LHCN-M2 (cell line): ENCODE measurements at places on chromosomes 5 and 9.

DNA sequence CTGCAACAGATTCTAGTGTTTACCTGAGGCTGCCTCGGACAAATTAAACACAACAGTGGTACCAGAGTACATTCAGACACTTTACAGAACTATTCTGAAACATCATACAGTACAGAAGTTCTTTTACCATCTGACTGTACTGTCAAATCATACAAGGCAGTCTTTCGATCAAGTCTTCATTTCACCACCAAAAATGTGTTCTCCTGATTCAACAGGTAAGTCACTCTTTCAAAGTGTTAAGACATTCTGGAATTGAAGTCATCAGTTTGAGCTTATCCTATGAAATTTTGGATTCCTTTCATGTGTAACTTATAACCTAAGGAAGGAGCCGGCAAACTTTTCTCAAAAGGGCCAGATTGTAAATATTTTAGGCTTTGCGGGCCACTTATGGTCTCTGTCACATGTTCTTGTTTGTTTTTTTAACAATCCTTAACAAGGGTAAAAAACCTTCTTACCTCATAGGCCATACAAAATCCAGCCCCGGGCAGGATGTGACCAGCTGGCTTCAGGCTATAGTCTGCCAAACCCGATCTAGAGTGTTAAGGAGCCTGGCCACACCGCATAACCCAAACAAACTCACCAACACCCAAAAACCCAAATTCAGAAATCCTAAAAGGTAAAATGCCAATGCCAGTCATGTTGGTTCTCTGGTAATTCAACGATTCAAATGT, 151.6 kb downstream of the DENND1A start:
- no peak for DNase-seq

DNA sequence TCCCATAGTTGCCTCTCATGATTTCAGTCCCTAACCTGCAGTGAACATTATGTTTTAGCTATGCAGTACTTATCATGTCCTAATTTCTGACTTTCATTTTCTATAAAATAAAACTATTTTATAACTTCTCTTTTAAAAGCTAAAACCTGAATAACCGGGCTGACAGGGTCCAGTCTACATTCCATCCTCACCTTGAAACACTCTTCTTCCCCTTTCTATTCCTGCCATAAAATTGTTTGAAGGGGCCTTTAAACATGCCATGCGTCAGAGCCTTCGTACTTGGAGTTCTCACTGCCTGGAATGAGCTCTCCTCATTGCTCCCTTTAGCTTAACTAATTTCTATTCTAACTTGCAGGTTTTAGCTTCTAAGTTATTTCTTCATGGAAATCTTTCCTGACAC, 143.0 kb upstream of the PRLR start:
- no peak for DNase-seq

DNA sequence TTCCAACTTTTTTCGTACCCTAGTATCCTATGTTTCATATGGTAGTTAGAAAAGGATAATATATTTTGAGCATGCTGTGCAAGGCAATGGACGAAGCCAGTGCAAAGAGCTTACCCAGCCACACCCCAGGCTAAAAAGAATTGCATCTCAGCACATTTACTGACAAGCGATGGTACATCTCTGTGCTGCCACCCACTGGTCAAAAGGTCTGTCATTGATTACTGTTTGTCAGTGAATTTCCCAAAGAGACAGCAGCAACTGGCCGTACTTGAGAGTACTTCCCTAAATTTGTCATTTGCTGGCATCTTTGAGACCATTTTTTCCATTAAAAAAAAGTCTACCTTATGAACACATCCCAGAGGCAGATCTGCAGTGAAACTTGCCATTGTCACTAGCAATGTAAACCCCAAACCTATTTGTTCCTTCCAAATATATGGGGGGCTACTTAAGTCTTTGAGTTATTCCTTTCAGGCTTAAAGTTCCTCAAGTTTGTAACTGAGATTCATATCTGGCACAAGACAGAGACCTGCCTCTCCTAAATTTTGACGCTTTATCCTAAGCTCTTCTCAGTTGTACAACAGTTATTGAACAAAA, 184.3 kb downstream of the CTNND2 start:
- DNase-seq, result peak; percentile 0

- DNase-seq, result no peak
These were observed 22.7 kb upstream of the CPLX2 start for GRCh38 chr5:175848676-175849075.

DNA sequence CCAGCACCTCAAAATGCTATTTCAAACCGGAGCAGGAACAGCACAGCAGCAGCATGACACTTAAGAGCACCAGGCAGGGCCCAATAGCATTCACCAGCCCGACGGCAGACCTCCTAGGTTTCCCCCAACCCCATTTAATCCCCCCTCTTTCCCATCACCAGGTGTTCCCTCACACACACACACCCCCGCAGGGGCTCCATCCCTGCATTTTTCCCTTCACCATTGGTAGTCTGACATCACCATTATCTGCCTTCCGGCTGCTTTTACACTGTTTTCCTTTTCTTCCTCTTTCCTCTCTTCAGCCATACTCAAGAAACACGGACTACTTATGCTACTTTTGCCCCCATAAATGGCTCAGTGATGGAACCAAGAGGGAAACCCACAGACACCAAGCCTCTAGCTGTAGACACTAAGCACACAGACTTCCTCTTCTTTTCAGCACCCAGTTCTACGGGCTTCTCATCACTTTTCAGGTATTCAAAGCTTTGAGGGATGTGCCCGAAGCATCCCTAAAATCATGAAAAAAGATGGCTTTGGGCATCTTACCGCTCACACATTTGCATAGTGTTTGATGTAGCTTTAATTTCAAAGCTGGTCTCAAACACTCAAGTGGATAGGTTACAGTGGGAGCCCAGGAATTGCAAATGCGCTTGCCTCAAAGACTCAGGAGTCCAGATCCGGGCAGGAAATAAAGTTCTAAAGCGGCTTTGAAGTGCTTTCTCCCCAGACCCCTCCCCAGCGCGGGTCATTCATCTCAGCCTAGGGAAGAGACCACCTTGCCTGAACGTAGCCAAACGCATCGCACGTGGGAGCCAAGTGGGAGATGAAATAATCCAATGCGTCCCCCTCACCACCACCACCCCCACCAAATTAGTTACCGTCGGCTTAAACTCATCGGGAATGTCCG, 141.5 kb downstream of the TSSK1B start:
- no peak for DNase-seq

- peak; percentile 39 for DNase-seq
These were observed 83.1 kb downstream of the VCAN start for GRCh38 chr5:83554686-83555085.

GRCh38 chr5:36397901-36398536, 96.3 kb upstream of the RANBP3L start:
- peak; percentile 78 for DNase-seq

- no peak for DNase-seq
These were observed 2.6 kb downstream of the EBF1 start for GRCh38 chr5:159096924-159097783.

DNA sequence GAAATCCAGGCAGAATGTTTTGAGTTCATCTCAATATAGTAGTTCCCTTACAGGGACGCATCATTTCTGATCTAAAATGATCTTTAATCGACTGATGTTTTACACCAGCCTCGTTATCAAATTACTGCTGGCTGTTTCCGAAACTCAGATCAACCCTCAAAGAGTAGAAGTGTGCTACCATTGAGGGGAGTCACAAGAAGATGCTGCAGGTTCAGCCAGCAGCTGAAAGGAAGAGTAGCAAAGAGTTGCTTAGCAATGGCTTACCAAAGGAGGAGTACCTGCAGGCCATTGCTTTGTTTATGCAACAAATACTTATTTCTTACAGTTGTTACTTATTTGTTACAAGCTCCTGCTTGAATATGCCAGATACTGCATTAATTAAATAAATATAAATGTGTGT, 144.1 kb downstream of the EBF1 start:
- DNase-seq, result no peak
